ENCODE measurements at places on chromosomes 12 and 14.

GRCh38 chr14:24297190-24297964 is 2.2 kb downstream of the DHRS1 start:
- DNase-seq: peak; percentile 40

DNA sequence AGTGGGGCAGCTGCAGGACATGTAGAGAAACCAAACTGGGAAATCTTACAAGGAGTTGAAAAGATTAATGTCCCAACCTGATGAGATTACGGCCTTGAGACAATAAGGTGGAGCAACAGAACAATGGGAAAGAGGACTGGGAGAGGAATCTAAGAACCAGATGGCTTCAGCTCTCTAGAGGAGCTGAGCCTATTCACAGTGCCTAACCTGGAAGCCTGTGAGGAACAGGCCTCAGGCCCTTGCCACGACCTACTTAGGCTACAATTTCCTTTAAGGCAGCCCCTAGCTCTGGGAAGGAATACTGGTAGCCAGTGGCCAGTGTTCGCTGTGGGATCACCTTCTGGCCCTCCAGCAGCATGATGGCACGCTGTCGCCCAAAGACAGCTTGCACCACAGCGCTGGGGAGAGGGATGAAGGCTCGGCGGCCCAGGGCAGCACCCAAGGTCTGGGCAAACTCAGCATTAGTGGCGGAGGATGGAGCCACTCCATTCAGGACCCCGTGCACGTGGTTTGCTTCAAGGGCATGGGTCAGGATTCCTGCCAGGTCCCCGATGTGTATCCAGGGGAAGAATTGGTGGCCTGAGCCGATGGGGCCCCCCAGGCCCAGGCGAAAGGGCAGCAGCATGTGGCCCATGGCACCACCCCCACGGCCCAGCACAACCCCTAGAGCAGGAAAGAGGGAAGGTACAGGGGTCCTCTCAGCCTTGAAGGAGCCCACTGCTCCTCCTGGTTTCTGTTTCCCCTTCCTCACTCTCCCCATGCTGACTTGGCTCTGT is 2.6 kb downstream of the SDR39U1 start:
- DNase-seq: no peak

- DNase-seq: no peak
Measured at GRCh38 chr12:31536672-31537071, 54.3 kb downstream of the DENND5B start.

GRCh38 chr12:23523339-23523738 is 426.1 kb downstream of the SOX5 start:
- DNase-seq: no peak

GRCh38 chr14:61296151-61296550 is 15.0 kb upstream of the TMEM30B start:
- DNase-seq: no peak

DNA sequence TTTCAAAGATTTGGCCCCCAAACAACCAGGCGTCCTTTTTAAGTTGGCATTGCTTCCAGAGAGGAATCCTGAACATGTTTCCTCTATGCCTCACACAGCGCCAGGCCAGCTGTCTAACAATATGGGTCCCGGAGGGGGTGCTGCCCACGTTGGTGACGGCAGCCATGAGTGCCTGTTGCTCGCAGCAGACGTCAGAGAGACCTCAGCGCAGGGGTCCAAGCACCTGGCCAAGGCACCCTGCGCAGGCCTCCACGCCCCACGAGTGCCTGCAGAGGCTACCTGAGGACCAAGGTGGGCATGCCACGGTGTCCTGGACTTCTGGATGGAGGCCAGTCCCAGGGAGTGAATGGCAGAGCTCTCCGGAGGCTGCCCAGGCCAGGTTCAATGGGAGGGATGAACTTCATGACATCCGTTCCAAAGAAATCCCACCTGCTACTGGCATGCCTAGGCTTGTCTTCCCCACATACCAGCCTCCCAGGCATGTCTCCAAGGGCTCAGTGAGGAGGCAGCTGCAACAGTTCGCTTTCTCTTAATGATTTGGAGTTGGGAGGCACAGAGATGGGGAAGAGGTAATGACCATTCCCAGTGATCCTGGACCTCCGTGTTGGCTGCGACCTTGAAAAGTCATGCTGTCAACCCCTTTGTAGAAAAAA is 11.6 kb upstream of the FOXN3 start:
- no peak for DNase-seq

DNA sequence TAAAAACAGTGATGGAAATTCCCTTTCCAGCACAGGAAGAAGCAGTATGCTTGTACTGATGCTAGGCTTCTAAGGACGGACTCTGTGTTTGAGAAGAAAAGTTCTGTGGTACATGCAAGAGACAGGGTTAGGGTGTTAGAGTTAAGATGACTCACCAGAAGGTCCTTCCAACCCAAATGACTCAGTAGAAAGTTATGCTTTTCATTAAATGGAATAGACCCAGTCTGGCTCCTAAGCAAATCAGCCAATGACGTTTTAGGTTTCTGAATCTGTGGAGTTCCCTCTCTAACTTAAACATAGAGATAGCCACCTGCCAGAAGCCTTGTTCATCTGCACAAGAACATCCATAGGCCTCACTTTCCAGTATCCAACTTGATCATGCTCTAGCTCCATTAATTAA is 5.7 kb downstream of the PTHLH start:
- no peak for DNase-seq

GRCh38 chr12:40622246-40622838 is 69.9 kb upstream of the CNTN1 start:
- peak; percentile 66 for DNase-seq

DNA sequence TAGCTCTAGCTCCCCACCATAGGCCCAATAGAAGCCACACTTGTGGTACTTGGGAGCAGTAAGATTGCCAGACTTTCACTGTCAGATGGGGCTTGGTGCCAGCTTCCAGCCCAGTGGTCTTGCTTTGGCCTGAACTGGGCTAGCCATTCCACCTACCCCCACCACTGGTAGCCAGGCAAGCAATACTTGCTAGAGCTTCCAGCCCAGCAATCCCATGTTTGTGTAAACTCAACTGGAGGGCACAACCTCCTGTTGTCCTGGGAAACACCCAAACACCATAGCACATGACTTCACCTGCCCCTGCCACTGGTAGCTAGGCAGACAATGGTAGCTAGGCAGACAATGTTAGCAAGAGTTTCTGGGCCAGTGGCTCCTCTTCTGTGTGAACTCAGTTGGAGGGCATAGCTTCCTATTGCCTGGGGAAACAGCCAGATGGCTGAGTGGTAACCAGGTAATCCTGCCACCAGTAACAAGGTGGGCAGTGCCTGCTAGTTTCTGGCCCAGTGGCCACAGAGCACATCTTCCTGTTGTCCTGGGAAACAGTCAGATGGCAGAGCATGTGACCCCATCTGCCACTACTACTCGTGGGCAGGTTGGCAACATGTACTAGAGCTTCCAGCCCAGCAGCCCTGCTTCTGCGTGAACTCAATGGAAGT is 5.6 kb upstream of the OR6C76 start:
- DNase-seq: no peak

DNA sequence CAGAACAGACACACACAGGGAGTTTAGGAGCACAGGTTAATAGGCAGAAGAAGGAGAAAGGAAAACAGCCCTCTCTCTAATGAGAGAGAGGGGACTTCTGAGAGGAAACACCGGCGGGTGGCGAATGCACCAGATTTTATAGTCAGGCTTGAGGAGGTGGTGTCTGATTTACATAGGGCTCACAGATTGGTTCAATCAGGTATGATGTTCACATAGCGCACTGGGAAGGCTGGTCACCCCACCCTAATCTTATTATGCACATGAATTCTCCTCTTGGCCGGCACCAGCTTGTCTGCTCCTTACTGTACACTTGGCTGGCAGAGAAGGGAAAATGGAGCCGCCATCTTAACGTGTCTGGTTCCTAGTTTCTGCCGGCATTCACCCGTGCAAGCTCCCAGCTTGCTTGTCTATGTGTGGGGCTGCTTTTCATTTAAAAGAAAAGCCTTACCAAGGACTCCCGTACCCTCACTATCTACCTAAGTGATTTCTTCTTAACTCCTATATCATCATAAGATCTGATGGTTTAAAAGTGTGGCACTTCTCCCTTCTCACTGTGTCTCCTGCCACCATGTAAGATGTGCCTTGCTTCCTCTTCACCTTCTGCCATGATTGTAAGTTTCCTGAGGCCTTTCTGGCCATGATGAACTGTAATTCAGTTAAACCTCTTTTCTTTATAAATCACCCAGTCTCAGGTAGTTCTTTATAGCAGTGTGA is 15.1 kb downstream of the BCAT1 start:
- DNase-seq: no peak

DNA sequence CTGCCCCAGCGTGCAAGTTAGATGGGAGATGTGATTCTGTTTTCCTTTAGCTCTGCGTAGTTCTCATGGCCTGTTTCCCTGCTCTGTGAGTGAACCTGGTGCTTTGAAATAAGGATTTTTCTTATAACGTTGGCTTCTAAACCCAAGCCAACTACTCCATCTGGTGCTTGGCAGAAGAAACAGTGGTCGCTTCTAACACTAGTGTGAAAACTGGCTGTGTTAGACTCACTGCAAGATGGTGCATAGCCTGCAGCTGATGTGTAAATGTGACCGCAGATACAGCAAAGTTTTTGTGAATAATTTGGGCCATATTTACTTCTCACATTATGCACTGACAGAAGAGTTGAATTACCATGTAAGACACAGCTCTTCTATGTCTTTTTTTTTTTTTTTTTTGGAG is 12.2 kb downstream of the GTF2H3 start:
- DNase-seq: peak; percentile 16

DNA sequence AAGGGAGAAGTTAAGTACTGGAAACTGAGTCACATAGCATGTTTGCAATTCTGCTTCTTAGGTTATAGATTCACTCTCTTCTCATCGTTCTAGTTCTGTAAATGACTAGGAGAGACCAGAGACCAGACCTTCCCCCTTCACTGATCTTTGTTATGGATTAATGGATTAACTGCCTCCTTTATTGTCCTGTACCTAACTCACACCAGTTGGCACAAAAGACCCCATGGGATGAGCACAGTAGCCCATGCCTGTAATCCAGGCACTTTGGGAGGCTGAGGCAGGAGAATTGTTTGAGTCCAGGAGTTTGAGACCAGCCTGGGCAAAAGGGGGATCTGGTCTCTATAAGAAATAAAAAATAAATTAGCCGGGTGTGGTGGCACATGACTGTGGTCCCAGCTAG is 20.8 kb downstream of the BCAT1 start:
- DNase-seq: no peak

DNA sequence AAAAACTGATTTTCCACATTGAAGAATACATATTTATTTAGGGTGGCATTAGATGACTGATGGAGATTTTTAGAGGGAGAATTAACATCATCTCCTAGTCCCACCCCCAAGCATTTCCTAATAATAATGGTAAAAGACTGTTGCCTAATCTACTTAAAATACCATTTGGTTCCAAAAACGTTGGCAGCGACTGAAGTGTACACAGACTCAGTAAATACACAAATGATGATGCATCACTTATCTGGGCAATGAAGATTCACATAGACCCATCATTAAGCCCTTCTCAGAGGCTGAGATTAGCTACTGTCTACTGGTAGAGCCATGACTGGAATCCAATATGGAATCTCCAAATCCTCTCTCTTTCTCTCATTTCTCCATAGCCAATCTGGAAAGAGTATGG is 18.2 kb downstream of the RTN1 start:
- no peak for DNase-seq

DNA sequence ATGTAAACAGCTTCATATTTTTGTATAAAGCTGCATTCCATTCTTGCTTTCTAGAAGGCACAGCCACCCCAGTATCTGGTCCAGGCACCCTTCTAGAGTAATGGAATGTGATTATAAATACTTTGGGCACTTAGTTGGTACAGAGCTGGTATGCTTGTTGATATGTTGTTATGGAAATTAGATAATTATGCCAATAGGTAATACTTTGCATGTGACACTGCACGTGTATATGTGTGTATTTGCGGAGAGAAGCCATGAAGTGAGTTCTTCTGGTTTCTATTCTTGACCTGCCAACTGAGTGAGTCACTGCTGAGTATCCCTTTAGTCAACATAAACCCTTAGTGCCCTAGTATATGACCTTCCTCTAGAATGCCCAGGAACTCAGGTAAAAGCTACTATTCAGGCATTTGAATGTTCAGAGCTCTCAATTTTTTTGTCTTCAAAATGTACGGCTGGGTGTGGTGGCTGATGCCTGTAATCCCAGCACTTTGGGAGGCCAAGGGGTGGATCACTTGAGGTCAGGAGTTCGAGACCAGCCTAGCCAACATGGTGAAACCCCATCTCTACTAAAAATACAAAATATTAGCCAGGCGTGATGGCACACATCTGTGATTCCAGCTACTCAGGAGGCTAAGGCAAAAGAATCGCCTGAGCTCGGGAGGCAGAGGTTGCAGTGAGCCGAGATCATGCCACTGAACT is 6.2 kb upstream of the TCP11L2 start:
- DNase-seq: no peak

- no peak for DNase-seq
Measured at GRCh38 chr12:131025939-131026702, 72.4 kb downstream of the ADGRD1 start.

- no peak for DNase-seq
Measured at GRCh38 chr14:101467181-101467926, 93.9 kb upstream of the DIO3 start.

GRCh38 chr12:112843287-112843686 is 51.7 kb downstream of the RPH3A start:
- no peak for DNase-seq

- no peak for DNase-seq
Measured at GRCh38 chr12:45695035-45695434, 34.5 kb upstream of the ARID2 start.

DNA sequence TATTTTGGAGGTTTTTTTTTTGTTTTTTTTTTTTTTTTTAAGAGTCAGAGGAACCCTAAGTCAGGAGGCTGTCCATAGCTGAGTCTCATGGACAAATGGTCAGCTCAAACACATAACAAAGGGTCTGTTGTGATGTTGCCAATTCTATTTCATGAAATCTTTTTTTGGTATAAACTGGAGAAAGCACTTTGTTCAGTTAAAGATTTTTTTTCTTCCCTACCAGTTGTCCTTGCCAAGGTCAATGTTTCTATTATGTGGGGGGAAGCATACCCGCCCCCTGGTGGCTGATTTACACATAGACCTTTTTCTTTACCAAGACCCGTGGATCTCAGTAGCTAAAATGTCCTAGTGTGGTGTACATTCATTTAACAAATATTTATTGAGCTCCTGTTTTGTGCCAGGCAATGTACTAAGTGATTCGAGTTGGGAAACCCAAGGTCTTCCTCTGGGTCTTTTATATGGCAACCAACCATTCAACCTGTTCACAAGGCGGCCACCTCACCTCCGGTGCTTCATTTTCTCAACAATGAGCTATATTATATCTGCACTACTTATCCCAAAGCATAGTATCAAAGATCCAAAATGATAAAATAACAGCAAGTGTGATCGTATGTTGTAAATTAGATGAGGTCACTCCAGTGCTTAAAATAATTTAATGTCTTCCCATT is 214.5 kb downstream of the PAH start:
- peak; percentile 78 for DNase-seq

DNA sequence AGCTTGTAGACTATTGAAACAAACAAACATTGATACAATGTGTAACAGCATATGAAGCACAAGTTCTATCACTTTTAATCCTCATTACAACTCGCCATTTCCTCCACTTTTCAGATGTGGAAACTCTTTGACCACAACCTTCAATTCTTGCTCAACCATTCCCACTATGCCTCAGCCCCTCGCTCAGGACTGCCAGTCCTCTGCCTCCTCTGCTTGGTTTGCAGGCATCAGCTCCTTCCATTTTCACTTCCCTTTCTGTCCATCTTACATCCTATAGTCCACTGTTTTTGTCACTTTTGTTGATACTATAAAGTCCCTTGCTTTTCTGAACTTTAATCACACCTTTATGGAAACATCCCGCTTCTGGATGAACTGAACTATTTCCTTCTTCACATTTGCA is 28.2 kb upstream of the CD27 start:
- DNase-seq: peak; percentile 64
